ENCODE measurements at places on chromosomes 11 and 22. TPM values are rescaled to one million over a fixed set of nuclear protein-coding genes. Genes with fewer than 3 reads are reported as not detected.

DNA sequence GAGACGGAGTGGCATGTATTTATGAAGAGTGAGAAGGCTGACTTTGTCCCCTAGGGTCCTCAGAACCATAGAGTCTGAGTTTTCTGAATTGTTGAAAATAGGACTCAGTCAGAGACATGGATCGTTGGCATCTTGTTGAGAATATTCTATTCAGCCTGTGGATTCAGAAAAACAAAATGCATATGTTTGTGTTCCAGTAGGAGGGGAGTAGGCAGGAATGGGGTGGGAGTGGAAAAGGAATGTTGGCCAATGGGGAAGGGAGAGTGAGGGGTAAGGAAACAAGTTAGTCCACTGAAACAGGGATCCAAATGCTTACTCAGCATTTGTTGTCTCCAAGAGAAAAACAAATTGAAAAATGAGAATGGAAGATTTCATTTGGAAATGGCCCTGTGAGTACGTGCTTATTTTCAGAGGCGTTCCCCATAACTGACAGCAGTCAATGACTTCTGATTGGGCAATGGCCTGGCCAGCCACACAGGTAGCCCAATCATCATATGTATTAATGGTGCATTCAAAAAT is 14.7 kb downstream of the BARX2 start:
- no peak for DNase-seq

Gene GPHA2
- total RNA-seq, result not detected

Gene CATSPERZ
- not detected for total RNA-seq

Gene XKR3
- not detected for total RNA-seq

Gene DRICH1
- not detected for total RNA-seq

GRCh38 chr11:128871168-128871610 is 4.1 kb upstream of the KCNJ1 start:
- no peak for DNase-seq

GRCh38 chr22:36649066-36649465 is 54.5 kb downstream of the CACNG2 start:
- DNase-seq, result no peak

DNA sequence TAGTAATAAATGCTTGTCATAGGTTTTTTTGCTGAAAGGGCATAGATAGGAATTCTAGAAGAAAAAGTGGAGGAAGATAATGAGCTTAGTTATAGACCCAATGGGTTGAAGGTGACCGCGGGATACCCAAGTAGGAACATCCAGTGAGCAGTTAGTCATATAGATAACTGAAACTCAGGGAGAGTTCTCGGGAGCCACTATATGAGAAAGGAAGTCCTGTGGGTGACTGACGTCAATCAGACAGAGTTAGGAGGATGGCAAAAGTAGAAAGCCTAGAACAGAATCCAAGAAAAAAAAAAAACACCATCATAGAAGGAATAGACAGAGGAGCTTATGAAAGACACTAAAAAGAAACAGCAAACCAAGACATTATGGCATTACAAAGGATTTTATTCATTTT is 1.6 kb upstream of the CNGA4 start:
- DNase-seq, result no peak

GRCh38 chr11:122434786-122435185 is 220.7 kb upstream of the UBASH3B start:
- no peak for DNase-seq

DNA sequence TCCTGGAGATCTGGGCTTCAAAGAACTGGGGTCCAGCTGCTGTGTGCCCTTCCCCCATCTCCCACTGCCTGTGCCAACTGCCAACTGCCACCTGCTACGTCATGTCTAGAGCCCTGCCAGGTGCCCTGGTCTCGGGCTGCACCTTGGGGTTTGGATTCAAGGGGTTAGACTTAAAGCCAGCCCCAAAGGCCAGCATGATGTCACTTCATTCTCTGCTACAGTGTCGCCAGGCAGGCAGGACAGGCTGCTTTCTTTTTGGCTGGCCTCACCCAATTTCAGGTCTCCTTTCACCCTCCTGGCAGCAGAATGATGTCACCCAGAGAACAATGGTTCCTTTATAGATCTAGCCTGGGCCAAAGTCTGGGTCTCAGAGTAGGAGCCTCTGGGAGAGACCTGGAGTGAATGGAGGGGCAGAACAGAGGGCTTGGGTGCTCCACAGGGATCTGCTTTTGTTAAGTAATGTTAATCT is 79.5 kb upstream of the CRYBB3 start:
- no peak for DNase-seq

DNA sequence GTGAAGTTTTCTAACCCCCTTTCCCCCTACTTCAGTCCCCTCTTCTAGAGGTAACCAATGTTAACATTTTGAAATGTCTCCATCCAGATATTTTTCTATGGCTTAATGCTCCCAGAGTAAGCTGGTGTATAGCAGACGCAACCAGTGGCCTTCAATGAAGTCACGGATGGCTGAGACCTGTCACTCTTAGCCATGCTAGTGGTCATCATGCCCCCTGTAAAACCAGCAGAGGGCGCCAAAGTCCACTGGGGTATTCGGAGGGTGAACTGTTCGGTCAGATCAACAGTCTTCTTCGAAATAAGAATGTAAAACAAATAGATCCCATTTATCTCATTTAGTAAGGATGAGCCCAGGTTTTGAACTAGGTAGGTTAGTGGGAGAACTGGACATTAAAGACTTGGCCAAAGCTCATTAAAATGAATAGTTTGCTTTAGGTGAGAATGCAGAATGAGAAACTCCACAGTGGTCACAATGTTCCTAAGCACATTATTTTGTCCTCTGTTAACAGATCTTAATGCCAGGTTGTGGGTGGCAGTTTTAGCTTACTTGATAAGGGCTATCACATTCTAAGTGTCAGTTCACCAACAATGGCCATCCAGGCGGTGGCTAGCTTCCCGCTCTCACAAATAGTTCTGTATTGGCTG is 8.6 kb upstream of the MMP8 start:
- peak; percentile 43 for DNase-seq

DNA sequence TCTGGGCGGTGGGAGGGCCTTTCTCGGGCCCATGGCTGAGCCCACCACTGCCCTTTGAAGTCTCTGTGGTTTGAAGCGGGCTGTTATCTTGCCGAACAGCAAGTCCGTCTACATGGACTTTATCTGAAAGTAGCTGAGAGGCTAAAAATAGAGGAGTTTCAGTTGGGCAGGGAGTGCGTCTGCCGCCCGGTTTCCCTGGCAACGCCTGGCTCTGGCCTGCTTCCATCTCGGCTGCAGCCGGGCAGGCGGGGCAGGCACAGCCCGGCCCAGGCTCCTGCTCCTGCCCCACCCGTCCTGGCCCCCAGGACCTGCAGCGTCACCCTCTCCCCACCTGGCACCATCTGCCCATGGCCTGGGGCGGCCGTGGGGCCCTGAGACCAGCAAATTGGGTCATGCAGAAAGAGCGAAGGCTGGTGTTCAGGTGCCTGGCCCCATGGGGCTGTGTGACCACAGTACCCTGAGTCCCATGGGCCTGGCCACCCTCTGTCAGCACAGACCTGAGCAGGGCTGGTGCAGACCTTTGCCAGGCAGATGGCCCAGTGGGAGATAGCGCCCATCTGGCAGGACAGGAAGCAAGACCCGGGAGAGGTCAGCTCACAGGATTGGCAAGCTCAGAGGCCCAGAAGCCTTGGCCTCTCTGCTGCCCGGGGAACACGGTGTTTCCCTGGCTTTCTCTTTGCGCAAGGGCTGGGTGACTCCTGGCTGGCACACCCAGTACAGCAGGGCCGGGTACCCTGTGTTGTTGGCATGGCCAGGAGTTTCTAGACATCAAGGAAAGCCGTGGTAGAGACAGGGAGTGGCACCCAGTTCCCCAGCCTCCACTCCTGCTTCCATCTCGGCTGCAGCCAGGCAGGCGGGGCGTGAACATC is 79.1 kb upstream of the KCNQ1OT1 start:
- DNase-seq, result peak; percentile 89

DNA sequence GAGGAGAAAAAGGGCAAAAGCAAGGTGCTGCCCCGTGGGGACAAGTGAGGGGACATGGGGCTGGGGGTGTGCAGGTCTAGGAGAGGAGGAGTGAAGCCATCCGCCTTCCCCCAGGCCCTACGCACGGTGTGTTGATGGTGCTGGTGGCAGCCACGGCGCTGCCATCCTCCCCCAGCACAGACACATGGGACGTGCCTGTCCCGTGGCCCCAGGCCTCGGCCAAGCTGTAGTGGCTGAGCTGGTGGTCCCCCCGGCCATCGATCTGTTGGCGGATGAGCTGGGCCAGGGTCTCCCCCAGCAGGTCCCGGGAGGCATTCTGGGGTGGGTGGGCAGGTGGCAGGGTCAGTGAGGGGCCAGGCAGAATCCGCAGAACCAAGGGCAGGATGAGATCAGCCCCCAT is 18.9 kb downstream of the GGT5 start:
- DNase-seq, result no peak

- peak; percentile 10 for DNase-seq
Observed at GRCh38 chr22:28012832-28013460, 93.9 kb upstream of the PITPNB start.

Gene OR5T3
- not detected for total RNA-seq

Gene NTM
- total RNA-seq, result 3.3 TPM

- DNase-seq, result no peak
Observed at GRCh38 chr11:117011541-117011898, 86.7 kb downstream of the SIK3 start.

DNA sequence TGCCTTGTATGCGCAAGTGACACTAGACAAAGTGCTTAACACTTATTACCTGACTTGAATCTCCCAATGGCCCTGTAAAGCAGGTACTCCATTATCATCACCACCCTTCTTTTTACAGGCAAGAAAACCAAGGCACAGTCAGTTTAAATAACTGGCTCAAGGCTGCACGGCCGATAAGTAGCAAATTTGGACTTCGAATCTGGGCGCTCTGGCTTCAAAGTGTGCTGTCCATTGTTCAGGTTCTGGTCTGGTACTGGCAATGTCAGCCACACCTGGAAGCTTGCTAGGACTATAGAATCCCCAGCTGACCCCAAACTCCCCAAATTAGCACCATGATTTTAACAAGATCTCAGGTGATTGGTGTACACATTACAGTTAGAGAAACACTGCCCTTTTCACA is 19.3 kb upstream of the EHF start:
- no peak for DNase-seq

GRCh38 chr22:32106930-32107329 is 52.2 kb downstream of the C22orf42 start:
- no peak for DNase-seq

DNA sequence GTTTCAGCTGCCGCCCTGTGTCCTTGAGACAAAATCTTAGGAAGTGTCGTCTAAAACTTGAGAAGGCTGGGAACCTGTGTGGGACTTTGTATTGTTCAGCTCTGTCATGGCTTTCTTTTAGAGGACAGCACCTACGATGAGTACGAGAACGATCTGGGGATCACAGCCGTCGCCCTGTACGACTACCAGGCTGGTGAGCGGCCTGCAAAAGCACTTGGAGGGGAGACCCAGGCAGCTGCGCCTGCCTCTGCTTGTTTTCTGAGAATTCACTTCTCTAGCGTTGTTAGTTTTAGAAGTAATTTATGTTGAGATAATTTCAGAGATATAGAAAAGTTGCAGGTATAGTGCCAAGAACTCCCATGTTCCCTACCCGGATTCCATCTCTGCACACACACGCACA is 35.2 kb downstream of the CTTN start:
- DNase-seq, result peak; percentile 7

DNA sequence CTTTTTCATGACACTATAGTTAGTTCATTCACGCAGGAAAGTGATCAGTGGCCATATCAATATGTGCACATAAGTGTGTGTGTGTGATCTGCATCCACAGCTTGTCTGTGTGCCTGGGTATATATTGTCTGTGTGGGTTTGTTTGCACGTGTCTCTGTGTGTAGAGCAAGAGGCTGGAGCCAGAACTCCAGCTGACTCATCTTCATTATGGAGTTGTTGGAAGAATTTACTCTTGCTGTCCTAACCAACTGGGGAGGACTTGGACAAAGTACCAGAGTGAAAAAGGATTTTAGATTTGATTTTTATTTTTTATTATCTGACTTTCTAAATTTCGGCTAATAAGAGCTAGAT is 63.9 kb downstream of the TP53I11 start:
- no peak for DNase-seq

GRCh38 chr11:1435820-1436467 is 46.2 kb downstream of the BRSK2 start:
- DNase-seq, result no peak

DNA sequence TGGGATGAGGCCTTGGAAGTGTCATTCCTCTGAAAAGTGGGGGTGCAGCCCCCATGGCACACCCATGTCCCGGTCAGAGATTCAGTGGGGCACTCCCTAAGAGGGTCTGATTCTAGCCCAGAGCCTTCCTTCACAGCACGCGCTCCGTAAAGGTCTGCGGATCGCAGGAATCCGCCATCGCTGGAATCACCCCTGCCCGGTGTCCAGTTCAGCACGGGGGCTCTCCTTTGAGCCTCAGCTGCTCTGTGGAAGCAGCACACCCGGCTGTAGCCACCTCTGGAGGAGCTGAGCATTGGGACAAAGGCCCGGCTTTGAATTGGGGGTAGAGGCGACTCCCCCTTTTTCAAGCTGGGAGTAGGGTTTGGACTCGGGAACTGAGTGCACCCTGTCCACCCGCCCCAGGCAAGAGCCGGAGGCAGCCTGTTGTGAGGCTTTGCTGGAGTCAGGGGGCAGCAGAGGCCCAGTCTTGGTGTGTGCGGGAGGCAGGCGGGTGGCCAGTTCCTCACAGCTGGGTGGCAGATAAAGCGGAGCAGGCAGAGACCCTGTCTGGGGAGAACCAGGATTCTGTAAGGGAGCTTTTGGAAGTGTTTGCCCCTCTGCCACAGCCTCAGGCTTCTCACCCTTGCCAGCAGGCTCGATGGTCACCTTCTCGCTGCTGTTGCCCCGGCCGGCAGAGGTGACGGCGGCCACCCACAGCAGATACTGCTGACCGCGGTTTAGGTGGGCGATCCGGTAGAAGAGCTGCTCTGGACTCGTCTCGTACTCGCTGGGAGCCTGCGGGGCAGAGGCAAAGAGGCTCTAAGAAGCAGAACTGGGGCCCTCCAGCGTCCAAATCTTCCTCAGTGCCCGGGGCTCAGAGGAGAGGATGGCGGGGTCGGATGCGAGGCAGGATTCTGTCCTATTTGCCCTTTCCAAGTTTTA is 115.9 kb downstream of the CEP164 start:
- peak; percentile 81 for DNase-seq

Gene CARNS1
- 18.0 TPM for total RNA-seq

GRCh38 chr11:60905551-60906113 is 753 bp downstream of the PRPF19 start:
- no peak for DNase-seq

Gene OR6T1
- total RNA-seq, result not detected

- DNase-seq, result no peak
Observed at GRCh38 chr22:27433099-27433498, 368.5 kb downstream of the MN1 start.

- peak; percentile 69 for DNase-seq
Observed at GRCh38 chr11:125070699-125071254, 7.7 kb downstream of the SLC37A2 start.

Gene ME3
- total RNA-seq, result 29.8 TPM

- DNase-seq, result no peak
Observed at GRCh38 chr11:75265851-75266531, 25.4 kb downstream of the TPBGL start.

Gene DMC1
- 0.20 TPM for total RNA-seq

DNA sequence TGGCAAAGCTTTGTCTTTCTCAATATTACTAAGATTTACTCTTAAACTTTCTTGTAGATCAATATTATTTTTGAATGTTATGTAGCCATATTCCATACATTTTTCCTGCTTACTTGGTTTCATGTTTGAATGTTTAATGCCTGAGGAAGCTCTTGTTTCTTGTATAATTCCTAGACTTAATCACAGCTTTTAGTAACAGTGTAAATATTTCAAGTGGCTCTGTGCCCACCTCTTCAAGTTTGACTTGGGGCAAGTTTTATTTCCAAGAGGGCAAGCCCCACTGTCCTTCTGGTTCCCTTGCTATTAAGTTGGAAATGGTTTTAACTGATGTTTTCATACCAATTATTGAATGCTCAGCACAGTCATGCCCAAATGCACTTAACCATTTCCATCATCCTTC is 1004.1 kb downstream of the OPCML start:
- no peak for DNase-seq

Data from left ventricle myocardium superior (tissue), 1 donor.